ENCODE measurements at places on chromosomes 3 and 15. TPM values are rescaled to one million over a fixed set of nuclear protein-coding genes. Genes with fewer than 3 reads are reported as not detected.

The DUOX1 gene
- total RNA-seq = 2.5 TPM

The CCR1 gene
- total RNA-seq = 39.7 TPM

DNA sequence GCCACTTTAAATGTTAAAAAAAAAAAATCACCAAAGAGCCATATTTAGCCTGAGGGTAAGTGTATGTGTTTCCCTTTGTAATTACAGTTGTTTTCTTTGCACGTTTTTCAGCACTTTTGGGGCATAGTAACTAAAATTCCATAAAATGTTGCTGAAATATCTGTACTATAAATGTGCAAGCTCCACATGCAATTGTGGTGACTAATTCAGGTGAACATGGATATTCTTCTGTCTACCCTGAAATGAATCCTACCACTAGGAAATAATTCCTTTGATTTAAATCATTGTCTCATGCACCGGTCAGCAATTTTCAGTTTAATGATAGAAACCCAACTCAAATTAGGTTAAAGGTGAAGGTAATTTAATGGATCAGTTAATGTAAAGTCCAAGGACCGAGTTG, 13.1 kb upstream of the TFG start:
- DNase-seq = no peak

DNA sequence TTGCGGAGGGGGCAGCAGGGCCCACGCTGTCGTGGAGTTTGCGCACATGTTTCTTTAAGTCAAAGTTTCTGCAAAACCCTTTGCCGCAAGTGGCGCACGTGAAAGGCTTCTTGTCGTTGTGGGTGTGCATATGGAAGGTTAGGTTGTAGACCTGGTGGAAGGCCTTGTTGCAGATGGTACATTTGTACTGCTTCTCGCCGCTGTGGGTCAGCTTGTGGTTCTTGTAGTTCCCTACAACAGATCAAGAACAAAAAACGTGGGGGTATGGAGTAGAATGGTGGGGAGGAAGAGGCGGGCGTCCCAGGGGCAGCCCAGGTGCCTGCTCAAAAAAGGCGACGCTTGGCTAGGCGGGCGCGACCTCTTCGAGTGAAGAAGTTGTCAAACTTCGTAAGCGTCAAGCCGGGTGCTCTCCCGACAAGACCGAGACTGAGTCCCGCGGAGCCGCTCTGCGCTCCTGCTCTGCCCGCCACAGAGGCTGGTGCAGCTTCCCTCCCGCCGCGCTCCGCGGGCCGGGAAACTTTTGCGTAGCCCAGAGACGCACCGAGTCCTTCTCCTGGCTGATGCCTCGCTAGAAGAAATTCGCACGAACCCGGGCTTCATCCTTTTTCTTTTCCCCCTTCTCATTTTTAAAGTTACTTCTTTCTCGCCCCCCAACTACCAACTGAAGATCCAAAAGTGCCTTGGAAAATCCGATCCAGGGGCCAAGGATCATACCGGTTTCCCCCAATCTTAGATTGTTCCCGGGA, 3.1 kb downstream of the FEZF2 start:
- DNase-seq = no peak

DNA sequence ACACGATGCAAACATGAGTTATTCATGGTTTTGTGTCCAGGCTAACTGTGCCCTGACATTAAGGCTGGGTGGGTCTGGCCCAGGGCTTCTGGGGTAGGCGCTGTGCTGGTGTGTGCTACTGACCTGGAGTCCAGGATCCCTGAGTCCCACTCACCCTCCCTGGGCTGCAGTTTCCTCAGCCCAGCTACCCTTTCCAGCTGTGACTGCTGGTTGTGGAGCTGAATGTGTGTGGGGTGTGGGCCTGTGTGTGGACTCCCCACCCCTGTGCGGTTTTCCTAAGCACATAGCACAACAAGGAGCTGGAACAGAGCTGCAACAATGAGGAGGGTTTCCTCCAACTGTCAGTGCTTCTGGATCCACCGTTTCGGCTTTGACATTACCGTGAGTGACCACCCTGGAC, 38.0 kb downstream of the SMAD3 start:
- no peak for DNase-seq

DNA sequence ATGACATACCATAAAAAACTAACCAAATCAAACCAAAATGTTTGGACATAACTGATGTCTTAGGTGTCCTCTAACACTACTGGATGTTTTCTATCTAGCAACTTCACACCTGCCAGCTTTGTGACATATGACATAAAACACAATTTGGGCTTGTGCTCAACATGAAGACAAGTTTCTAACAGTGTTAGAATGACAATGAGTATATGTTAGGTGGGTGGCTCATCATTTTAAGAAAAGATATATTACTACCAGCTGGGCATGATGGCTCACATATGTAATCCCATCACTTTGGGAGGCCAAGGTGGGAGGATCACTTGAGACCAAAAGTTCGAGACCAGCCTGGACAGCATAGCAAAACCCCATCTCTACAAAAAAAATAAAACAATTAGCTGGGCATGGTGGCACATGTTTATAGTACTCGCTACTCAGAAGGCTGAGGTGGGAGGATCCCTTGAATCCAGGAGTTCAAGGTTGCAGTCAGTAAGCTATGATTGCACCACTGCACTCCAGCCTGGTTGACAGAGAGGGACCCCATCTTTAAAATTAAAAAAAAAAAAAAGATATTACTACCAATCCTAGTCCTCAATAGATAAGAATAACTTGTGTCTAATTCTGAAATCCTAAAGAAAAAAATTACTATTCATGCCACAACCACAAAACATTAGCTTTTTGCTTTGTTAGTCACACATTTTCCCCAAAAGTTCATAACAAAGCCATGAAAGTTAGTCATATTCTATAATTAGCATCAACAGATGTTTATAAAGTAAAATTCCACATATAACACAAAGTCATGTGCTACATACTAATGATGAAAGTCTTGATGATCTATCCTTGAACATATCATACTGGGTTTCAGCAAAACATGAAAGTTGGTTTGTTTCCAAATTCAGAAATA, 59.9 kb downstream of the LRRFIP2 start:
- no peak for DNase-seq

DNA sequence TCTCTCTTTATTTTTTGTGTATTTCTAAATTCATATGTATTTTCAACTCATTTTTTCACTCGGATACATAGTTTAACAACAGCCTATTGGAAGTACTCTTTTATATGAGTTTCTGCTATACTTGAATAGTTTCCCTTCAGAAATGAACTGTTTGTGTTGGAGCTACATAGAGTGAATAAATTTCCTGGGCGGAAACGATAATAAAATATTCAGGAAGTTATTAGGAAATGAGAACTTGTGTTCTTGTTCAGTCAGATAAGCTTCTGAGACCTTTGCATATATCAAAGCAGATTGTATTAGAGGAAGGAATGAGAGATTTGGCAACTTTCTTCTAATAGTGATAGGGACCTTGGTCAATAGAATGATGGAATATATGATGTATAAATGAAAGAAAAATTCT, 27.3 kb downstream of the NEO1 start:
- DNase-seq = no peak

DNA sequence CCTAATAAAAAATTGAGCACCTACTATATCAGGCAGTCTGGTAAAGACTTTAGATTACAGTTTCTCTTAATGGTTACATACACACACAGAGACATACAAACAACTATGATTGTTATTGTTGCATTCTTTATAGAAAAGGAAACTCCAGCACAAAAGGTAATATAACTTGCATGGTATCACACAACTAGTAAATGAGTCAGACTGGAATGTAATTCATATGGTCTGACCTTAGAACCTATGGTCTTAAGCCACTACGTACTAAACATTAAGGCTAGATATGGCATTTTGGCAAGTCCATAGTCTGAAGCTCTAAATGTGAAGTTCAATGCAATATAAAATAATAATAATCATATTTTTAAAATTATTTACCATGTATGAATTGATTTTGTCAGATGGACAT, 380.6 kb downstream of the LSAMP start:
- DNase-seq = no peak

All from mesenteric fat pad (tissue), 1 donor.